ENCODE measurements at places on chromosomes 7 and 10.

DNA sequence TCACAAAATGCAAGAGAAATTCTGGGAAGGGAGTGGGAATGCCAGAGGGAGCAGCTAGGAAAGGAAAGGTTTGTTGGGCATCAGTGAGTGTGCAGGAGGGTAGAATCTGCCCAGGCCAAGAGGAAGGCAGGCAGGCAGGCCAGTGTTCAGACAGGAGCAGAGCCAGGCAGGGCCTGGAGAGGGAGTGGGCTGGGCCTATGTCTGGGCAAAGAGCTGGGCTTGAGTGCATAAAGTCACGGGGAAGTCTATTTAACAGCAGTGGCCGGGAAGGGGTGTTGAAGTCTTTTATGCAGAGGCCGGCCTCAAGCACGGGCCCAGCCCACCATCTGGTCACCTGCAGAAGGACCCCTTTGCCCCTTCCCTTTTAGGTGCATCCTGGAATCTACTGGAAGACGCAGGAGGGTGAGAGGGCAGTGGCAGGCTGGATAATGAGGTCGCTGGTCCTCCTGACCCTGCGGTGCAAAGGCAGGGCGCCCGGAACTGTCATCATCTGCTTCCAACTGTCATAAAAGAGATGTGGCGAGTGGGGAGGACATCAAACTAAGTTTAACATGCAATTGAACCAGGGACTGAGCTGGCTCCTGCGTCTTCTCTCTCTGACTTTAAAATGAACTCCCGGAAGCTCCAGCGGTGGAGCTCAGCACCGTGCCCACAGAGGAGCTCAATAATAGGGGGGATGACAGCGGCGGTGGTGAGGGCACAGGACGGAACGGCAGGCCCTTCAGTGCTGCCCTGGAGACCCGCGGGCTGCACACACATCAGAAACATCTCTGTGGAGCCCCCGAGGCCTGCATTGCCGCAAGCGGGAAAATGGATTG, 29.5 kb downstream of the CARD11 start:
- DNase-seq: no peak

DNA sequence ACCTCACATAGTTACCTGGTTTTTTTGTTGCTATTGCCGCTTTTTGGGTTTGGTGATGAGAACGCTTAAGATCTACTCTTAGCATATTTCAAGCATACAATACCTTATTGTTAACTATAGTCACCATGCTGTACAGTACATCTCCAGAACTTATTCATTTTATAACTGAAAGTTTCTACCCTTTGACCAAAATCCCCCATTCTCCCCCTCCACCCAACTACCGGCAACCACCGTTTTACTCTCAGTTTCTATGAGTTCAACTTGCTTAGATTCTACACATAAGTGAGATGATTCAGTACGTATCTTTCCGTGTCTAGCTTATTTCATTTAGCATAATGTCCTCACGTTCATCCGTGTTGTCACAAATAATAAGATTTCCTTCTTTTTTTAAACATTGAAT, 86.7 kb upstream of the IL6 start:
- no peak for DNase-seq

DNA sequence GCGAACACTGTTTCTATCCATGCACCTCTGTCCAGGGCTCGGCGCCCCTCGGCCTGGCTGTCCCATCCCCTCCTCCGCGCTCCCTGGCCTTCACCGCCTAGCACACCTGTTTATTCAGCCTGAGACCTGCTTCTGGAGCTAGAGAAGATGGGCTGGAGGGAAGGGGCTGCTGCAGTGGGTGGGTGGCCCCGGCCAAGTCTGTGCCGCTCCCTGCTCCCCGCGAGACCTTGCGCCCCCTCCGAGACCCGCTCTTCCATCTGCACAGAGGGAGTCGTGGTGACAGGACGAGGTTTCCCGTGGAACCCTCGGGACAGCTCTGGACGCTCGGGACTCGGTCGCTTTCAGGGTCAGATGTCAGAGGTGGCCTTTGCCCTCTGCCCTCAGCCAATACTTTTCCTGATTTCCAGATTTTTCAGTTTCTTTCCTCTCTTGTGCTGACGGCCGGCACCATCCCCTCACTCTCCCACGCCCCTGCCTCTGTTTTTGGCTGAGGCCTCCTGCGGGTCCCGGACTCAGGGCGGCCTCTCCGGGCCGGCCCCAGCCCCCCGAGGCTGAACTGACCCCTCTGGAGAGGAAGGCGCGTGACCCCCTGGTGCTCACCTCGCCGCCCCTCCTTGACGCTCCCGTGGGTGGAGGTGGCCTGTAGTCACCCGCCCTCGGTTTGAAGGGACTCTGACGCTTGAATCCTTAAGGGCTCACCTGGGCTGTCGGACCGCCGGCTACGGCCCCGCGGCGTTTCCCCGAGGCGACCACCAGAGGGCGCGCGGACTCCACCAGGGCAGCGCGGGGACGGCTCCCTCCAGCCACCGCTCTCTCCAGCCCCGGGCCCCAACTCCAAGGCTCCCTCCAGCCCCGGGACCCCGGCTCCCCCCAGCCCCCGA, 15.6 kb downstream of the SHH start:
- peak; percentile 59 for DNase-seq

DNA sequence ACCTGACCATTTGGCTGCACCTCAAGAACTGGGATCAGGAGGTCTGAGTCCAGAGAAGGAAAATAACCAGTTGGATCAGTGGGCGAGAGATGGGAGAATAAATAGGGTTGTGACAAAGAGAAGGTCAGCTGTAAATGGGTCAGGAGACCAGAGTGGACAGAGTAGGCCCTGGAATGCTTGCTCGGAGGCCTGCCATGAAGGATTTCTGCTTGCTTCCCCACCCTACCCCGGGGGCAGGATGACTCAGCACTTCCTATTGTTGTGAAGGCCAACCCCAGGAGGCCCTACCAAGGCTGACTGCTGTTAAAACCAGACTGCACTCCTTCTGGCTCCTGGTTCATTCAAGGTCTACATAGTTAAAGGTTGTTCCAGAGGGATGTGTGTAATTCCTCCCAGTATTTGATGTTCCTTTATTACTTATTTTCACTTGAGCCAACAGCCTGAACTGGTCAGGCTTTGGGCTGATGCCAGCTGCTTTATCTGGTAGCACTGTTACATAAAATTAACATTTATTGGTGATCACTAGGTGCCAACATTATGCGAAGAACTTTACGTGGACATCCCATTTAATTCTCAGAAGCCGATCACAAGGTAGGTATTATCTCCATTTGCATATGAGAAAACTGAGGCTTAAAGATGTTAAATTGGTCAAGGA, 27.3 kb upstream of the IFRD1 start:
- peak; percentile 4 for DNase-seq

GRCh38 chr7:132080967-132081668, 495.2 kb downstream of the PLXNA4 start:
- DNase-seq: no peak

- DNase-seq: no peak
These were observed 1.8 kb upstream of the HOXA11 start for GRCh38 chr7:27186668-27187474.

DNA sequence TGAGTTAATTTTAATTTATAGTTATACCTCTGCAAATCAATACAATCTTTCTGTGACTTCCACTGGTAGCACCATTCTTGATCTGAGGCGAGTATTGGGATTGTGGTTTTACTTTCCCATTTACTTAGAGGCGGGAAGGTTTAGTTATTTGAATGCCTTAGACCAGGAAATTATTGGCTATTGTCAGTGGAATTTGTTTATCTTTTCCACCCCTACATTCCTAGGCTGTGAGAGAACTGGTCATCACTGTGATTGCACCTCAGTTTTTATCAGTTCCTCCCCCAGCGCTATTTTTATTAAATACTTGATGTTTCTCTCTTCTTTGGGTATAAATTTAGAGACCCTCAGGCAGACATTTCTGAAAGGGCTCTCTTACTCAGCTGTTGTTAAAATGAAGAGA, 29.9 kb downstream of the CDK14 start:
- no peak for DNase-seq

DNA sequence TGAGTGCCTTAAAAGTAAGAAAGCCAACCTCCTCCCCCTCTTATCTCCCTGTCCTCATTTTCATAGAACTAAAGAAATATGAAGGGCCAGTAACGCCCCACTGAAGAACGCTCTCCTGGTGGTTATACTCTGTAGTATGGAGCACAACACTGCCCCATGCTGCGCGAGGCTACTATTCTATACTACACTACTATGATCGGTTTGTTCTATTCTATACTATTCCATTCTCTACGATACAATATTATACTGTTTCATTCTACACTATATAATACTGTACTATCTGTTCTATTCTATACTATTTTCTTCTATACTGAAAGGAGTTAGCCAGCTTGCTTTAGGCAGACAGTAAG, 34.8 kb downstream of the DIP2C start:
- no peak for DNase-seq

DNA sequence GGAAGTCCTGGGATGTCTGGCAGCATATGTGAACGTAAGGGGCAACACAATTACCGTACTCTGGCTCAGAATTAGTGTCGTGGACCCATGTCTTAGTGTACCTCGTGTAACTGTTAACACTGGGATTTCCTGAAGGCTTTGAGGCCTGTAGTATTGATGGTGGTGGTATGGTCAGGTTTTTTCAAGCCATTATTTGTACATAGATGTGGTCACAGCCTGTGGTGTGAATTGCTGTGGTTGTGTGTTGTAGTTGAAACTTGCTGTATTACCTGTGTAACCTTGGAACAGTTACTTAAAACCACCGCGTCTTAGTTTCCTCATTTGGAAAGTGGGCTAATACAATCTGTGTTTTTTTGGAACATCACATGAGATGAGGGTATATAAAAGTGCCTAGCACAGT, 5.3 kb downstream of the EXOC4 start:
- DNase-seq: no peak

- DNase-seq: no peak
These were observed 10.4 kb downstream of the WDR91 start for GRCh38 chr7:135200821-135201331.

- DNase-seq: peak; percentile 15
These were observed 659 bp downstream of the OPTN start for GRCh38 chr10:13100349-13101294.

DNA sequence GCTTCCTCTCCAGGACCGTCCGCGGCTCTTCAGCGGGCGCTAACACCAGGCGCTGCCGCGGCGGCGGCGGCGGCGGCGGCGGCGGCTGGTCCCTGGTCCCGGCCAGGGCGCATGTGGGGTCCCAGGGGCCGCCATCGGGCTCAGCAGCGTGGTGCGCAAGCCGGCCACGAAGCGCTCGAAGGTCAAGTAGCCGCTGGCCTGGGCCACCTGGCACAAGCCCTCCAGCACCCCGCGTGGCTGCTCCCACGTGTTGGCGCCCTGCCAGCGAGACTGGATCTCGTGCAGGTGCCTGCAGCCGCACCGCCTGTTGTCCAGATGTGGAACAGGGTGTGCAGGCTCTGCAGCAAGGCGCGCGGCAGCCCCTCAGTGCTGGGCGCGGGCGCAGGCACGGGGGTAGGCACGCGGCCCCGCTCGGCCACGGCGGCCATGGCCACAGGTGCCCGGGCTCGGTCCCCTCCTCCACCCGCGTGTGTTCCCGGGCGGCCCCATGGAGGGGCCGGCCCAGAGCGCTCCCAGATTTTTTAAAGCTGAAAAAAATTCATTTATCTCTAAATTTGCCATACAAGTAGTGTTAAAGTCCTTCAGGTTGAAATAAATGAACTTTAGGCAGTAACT, 884.2 kb upstream of the ZNF722 start:
- no peak for DNase-seq

DNA sequence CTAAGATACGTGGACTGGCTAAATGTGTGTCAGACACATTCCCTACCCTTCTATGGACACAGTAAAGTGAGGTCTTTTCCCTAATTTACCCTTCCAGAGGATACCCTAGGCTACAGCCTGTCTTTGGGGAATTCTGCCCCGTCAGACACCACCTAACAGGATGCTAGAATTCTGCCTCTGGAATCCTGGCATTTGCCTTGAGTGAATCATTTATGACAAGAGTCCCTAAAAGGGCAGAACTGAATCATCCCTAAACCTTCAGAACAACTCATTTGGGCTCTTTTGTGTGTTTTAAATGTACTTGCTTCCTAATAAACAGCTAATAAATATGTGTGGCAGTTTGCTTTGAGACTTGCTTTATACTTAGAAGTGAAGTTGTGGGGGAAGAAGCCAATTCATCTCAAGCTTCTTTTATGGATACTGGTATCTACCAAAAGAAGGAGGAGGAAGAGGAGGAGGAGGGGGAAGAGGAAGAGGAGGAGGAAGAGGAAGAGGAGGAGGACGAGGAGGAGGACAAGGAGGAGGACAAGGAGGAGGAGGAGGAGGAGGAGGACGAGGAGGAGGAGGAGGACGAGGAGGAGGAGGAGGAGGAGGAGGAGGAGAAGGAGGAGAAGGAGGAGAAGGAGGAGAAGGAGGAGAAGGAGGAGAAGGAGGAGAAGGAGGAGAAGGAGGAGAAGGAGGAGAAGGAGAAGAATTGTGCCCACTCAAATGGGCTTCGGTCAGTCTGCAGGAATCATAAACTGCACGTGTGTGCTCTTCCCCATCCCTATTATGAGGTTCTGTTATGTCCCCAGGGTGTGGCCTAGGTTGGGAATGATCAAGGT, 27.1 kb downstream of the PARP12 start:
- no peak for DNase-seq

DNA sequence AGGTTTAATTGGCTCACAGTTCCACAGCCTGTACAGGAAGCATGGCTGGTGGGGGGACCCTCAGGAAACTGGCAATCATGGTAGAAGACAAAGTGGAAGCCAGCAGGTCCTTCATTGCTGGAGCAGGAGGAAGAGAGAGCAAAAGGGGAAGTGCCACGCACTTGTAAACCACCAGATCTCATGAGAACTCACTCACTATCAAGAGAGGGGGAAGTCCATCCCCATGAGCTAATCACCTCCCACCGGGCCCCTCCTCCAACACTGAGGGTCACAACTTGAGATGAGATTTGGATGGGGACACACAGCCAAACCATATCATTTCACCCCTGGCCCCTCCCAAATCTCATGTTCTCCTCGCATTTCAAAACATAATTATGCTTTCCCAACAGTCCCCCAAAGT, 171.9 kb upstream of the CACNA2D1 start:
- no peak for DNase-seq

DNA sequence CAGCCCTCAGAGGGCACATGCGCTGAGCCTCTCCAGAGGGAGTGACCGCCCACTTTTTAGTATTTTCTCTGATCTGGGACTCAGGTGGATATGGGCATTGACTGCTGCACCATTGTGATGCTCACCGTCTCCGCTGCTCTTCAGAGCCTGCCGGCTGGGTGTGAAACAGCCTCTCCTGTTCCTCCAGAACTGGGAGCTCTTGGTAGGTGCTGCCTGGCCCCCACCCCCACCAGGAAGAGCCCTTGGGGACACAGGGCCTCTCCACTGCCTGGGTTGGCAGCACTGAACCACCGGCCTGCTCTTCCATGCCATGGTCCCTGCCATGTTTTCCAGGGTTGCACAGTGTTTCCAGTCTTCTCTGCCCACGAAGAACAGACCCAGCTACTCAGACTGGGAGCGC, 36.3 kb downstream of the ARHGAP22 start:
- DNase-seq: no peak

DNA sequence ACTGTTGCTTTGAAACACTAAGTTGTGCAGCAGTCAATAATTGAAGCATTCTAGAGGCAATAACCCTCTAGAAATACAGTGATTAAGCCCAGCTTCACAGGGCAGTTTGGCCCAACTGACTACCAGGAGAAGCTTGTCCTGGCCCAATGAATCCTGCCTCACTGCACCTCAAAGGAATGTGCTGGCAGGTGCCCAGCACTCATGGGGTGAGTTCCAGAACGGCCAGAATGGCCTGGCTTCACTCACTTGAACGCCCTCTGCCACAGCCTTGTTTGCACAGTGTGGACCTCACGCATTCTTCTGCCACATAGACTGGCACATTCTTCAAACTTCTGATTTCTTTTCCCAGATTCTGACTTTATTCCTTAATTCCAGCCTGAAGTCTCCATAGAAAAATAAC, 6.6 kb upstream of the ITIH2 start:
- no peak for DNase-seq

GRCh38 chr7:17916786-17917185, 23.5 kb downstream of the SNX13 start:
- no peak for DNase-seq

- DNase-seq: no peak
These were observed 336.6 kb downstream of the HPSE2 start for GRCh38 chr10:98899018-98899417.
